ENCODE measurements at places on chromosomes 12 and 14.
A peak's percentile ranks its signal among the peaks of the same experiment; 100 is the strongest.

DNA sequence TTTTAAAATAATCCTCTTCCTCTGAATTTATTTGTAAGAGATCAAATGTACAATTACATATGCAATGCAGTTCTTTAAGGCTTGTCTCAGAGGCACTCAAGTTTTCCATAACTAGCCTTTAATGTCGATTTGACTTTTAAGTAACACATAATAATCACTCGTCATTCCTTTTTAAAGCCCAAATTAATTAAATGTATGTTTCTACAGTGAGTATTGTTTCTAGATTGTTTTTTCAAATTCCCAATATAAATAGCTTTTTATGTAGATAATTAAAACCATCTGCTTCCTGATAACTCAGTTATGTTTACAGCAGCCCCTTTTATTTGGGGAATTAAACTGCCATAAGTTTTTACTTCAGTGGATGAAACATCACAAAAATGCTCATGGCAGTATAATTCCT, 185.1 kb downstream of the ETNK1 start:
- DNase-seq = no peak

GRCh38 chr14:53517270-53517960, 364.3 kb upstream of the DDHD1 start:
- DNase-seq = no peak

- no peak for DNase-seq
Measured at GRCh38 chr14:94374749-94375260, 13.6 kb downstream of the SERPINA1 start.

GRCh38 chr12:95462081-95462480, 11.9 kb upstream of the METAP2 start:
- DNase-seq = no peak

GRCh38 chr12:124910561-124911478, 3.6 kb downstream of the UBC start:
- peak; percentile 33 for DNase-seq

DNA sequence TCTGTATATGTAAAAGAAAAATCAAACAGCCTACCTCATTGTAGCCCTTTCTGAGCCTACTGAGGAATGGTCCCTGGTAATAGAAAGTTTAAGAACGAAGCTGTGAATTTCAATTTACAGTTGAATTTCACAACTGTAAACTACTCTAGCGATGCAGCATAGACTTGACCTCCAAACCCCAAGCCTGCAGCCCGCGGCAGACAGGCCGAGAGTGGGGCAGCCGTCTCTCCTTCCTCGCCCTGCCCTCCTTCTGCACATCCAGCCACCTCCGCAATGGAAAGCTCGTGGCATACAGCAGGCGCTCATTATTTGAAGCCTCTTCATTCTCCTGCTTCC, 15.3 kb downstream of the RNASE2 start:
- DNase-seq = no peak

DNA sequence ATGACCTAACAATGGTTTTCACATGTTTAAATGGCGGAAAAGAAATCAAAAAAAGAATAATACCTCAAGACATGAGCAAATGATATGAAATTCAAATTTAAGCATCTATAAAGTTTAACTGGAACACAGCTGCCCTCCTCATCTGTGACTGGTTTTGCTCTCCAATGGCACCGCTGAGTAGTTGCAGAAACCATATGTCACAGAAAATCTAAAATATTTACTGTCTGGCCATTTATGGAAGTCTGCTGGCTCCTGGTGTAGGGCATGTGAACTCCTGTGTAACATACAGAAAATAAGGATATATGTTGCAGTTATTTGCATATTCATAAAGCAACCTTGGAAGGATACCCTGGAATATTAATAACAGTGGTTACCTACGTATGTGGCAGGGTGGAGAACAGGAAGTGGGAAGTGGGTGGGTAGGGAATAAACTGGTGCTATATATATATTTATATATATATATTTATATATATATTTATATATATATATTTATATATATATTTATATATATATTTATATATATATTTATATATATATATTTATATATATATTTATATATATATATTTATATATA, 48.4 kb downstream of the LTBP2 start:
- DNase-seq = no peak

DNA sequence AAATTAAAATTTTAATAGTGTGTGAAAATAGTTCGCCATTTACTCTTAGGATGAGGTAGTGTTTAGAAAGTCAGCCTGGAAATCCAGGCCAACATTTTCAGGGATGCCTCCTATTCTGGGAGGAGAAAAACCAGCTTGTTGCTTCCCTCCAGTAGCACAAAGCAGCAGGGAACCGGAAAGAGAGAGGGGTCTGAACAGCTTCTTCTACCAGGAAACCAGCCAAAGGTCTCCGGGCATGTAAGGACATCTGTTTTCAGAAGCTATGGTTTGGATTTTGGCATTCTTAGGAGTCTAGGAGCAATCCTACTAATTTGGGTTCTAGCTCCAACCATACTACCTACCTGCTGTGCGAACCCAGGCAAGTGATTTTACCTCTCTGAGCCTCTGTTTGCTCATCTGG, 85.3 kb downstream of the DPF3 start:
- DNase-seq = no peak

DNA sequence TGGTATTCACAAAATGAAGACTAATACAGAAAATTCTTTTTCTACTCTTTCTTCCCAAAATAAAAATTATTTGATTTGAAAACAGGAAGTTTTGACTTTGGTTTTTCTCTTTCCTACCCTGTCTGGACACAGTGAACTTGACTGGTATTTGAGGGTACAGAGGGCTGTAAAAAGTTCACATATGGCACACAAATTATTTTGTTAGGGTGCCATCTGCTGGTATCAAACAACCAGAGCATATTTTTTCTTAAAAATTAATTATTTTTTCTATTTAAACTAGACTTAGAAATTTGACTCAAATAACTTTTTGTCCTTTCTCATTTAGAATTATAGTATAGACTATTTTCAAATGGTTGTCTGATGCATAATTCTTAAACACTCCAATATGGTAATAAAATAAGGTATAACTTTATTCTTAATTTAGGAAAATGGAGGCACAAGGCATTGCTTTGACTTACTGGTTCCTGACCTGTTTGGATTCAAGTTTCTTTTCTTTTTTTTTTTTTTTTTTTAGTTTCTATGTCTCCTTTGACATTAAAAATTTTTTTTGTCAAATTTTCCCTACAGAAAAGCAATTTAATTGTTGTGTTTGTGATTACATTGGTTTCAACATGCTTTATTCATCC, 390.6 kb downstream of the PRKD1 start:
- DNase-seq = no peak

GRCh38 chr12:23847857-23848256, 101.6 kb downstream of the SOX5 start:
- no peak for DNase-seq

- DNase-seq = no peak
Measured at GRCh38 chr12:66066137-66066928, 64.2 kb downstream of the LLPH start.

DNA sequence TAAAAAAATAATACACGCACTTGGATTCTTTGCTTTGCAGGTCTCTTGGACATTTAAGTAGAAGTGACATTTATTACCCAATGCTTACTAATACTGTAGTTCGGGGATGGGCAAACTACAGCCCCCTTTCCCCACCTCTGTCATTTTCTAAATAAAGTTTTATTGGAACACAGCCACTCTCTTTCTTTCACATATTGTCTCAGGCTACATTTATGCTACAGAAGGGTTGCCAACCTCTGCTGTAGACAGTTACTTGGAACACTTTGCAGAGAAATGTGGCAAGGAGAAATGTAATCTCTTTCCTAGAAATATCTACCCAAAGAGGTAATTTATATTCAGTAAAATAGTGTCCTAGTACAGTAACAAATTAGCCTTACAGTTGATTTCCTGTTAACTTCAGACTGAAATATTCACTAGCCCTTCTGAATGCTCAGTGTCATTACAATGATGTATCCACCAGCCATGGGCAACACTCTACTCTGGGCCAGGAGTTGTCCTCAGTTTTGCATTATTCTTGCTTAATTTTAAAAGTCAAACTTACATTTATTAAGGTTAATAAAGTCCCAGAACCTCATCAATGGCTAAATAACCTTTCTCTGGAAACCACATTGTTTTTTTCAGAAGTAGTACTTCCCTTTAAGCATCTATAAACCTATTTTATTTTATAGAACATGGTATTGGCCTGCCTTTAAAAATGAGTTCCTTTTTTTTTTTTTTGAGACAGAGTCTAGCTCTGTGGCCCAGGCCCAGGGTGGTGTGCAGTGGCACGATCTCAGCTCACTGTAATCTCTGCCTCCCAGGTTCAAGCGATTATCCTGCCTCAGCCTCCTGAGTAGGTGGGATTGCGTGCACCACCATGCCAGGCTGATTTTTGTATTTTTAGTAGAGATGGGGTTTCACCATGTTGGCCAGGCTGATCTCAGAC, 269.6 kb upstream of the AMIGO2 start:
- no peak for DNase-seq

DNA sequence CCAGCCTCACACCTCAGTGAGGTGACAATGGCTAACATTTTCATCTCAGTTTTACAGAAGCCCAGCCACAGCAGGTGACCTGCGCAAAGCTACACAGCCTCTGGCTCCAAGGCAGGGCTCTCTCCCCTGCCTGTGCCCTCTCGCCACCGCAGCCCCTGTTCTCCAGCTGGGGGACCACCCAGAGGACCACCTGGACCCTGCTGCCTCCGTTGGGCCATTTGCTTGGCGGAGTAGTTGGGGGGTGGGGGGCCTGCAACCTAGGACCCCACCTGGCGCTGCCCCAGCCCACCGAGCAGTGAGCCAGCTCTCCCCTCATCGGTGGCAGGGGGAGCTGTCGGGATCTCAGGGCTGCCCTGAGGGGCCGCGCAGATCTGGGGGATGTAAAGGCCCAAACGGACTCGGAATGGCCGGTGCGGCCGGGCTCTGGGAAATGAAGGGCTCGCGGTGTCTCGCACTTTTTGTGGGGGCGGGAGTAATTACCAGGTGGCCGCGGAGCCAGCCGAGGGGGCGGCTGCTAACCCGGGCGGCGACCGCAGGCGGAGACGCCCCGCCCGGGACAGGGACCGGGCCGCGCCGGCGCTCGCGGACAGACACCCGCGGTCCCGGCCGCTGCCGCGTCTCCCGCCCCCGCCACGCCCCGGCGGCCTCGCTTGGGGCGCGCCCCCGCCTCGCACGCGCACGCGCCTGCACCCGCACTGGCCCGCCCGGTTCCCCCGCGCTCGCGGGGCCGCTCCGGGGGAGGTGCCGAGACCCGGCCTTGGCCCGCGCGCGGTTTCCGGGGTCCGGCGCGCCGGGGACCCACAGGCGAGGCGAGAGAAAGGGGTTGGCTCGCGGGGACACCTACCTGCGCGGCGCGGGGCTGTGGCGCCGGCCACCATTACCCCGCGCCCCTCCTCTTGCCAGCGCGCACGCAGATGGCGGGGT, 8.6 kb upstream of the GPR68 start:
- peak; percentile 70 for DNase-seq

GRCh38 chr14:94839348-94839747, 69.4 kb upstream of the GSC start:
- DNase-seq = no peak

GRCh38 chr14:102731101-102731870, 46.0 kb upstream of the TRAF3 start:
- no peak for DNase-seq

DNA sequence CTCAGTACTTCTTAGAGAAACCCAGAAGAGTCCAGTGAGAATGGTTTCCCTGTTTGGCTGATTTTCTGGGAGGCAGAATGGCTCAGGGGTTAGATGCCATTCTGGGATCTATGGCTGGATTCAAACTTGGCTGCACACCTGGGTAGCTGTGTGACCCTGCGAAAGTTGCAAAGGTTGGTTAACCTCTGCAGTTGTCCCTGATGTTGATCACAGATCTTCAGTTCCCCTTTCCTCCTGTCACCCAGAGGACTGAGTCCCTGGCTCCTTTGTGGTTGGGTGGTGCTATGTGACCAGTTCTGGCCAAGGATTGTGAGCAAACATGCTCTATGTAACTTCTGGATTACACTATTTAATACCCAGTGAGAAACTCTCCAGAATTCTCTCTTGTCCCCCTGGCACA, 418.0 kb downstream of the RGS6 start:
- DNase-seq = no peak

- DNase-seq = peak; percentile 64
Measured at GRCh38 chr14:90382491-90383125, 14.2 kb upstream of the CALM1 start.

DNA sequence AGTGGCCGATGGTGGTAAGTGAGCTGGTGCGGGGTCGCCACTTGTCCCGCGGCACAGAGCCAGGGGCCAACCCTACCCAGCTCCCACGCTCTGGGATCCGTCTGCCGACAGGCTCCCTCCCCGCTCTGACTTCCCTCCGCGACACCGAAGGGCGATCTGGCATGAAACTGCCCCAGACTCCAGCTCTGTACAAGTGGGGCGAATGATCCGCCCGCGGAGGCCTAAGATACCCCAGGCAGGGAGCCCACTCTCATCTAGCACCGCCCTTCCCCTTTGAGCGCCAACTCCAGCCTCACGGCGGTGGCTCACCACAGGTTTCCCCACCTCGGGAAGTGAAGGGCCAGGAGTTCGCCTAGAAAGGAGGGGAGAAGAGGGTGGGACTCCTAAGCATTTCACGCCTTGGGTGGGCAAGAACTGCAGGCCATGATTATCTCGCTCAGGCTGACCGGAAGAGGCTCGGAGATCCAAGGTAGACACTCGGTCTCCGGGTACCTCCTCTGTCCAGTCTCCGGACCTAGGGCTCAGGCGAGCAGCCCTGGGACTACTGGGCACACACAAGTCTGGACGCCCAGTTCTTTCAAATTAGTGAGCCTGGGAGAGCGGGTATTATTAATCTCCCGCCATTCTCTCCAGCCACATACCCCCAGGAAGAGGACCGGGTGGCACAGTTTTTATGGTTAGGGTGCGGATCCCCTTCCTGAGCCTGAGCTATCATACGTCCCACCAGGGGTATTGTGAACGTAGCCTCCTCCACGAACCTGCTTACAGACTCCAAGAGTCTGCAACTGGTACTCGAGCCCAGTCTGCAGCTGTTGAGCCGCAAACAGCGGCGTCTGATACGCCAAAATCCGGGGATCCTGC, 849 bp downstream of the WNT1 start:
- no peak for DNase-seq

DNA sequence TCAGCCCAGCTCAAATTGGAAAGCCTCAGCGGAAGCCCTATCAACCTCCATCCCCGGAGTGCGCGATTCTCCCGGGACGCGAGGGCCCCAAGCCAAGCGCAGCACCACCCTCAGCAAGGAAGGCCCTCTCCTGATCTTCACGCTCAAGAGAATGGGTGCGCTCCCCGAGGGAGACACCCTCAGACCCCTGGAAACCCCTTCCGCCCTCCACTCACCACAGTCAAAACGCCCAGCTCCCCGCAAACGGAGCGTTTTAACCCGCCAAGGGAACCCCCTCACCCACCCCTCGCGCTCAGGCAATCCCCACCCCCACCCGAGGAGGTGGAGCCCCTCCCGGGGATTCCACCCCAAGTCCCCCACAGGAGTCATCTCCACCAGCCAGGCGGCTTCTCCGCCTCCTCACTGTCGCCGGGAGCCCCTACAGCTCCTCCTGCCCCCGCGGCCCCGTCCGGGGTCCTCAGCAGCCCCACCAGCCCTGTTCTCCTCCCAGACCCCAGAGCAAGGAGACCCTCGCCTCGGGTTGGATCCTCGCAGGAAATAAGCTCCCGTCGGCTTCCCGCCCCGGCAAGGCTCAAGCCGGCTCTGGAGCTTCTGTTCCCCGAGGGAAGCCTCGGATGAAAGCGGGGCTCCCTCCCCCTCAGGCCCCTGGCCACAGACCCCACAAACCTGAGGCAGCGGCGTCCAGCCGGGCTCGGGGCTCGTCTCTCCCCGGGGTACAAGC, 507 bp downstream of the BAZ2A start:
- DNase-seq = peak; percentile 37

GRCh38 chr14:55303125-55303499, 31.9 kb downstream of the FBXO34 start:
- no peak for DNase-seq

All from CD4-positive, alpha-beta T cell (primary cell).